Fibroblast of skin of left quadriceps (primary cell): ENCODE measurements at places on chromosomes 16 and 17.

DNA sequence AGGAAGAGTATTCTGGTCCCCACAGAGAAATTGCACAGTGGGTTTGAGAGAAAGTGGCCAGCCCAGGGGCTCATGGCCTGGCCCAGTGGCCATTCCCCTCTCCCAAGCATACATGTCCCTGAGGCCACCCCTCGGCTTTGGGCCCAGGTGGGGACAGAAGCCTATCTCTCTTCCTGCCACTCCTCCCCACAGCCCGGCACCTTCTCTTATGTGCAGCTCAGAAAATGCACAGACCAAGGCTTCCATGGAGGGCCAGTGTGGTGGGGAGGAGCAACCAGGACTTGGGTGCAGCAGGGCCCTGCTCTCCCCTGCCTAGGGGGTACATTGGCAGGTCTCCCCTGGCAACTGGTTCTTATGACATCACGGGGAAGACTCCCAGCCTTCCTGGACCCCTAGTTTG lies at the start of gene C16orf90:
Gene C16orf90 (minus strand): TSS at position 314 of the 400 bp plus-strand sequence. CDS start 68 bp downstream, at position 246.
- no peak for DNase-seq

GRCh38 chr17:46027976-46028325 lies 28.9 kb downstream of the STH start:
- no peak for DNase-seq

- DNase-seq = no peak
These were observed 33.1 kb downstream of the TRPV2 start for GRCh38 chr17:16448490-16448889.

GRCh38 chr17:77366558-77367245 lies 225.9 kb downstream of the SEC14L1 start:
- DNase-seq = no peak

- DNase-seq = no peak
These were observed 3.0 kb downstream of the TP53I13 start for GRCh38 chr17:29571486-29571882.

DNA sequence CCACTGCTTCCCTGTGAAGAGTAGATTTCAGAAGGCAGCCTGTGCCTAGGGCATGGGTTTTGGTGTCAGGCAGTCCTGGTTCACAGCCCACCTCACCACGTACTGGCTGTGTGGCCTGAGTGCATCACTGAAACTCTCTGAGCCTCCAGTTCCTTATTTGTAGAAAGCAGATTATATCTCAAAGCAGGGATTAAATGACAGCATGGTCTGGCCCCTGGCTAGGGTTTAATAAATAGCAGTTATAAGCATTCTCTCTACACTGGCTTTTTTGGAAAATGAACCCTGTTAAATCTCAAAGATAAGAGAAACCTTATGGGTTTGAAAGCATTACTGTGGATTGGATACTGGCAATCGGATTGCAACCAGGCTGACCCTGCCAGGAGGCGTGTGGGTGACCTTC lies 2.9 kb upstream of the MT1M start:
- DNase-seq = no peak

- peak; percentile 63 for DNase-seq
These were observed 1.4 kb downstream of the GLTPD2 start for GRCh38 chr17:4789951-4790704.

DNA sequence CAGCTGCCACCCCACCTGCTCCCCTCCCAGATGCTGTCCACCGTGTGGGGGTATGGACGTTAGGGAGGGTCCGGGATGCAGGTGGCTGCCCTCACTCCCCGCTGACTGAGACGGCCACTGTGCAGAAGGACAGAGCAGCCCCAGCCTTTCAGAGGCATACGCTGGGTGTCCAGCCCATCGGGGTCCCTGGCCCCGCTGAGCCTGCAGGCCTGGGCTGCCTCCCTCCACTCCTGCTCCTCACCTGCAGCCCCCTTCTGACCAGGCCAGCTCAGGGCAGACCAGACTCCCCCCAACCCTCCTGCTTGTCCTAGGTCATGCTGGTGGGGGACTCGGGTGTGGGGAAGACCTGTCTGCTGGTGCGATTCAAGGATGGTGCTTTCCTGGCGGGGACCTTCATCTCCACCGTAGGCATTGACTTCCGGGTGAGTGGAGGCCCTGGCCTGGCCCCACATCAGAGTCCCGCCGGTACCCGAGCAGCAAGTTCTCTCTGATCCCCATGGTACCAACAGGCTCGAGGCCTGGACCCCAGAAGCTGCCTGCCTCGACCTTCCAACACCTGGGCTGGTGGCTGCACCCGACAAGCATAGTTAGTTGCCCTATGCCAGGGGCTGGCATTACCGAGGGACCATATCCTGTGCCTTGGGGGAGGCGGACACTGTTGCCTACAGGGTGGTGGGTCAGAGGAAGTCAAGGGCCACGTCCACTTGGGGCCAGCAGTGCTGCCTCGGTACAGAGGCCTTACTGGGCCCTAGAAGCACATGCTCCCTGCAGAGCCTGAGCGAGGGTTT lies 1.4 kb downstream of the RAB26 start:
- no peak for DNase-seq

DNA sequence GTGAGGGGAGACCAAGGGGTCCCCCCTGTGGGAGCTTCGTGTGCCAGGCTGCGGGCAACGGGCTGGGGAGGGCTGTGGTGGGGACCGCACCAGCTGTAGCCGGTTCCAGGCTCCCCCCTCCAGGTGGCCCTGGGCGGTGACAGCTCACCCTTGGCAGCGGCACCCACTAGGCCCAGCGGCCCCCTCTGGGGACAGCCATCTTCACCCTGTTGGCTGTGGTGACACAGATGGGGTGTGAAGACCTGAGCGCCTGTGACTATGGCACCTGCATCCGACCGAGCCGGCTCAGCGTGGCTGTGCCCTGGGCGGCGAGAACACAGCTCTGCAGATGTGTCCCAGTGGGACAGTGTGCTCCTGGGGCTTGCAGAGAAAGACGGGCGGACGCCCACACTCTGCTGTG lies 1.1 kb upstream of the C1QTNF8 start:
- DNase-seq = no peak

DNA sequence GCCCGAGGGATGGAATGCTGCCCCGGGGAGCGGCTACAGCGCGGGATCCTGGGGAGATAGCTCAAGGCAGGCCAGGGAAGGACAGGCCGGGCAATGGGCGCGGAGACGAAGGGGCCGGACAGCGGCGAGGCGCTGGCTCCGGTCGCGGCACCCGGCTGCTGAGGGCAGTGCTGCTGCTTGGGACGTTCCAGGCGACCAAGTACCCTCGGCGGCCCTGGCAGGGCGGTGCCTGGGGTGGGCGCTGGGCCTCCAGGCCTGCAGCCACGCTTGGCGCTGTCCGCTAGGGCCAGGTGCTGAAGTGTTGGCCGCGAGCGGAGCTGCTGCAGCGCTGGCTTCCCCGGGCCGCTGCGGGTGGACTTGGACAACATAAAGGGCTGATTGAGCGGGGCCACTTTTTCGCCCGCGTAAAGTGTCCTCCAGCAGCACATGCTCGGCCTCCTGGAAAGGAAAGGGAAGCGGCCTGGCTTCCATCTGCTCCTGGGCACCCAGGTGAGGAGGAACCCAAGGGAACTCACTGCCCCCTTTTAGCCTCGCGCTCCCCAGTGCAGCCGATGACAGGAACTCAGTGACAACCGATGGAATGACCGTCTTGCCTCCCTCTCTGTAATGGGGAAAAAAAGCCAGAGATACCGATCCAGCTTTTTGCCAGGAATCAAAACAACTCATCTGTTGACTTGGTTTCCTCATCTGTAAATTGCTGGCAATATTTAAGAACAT lies 23.7 kb downstream of the CLEC3A start:
- DNase-seq = peak; percentile 17

- no peak for DNase-seq
These were observed 45.8 kb upstream of the CDRT4 start for GRCh38 chr17:15513058-15513791.

DNA sequence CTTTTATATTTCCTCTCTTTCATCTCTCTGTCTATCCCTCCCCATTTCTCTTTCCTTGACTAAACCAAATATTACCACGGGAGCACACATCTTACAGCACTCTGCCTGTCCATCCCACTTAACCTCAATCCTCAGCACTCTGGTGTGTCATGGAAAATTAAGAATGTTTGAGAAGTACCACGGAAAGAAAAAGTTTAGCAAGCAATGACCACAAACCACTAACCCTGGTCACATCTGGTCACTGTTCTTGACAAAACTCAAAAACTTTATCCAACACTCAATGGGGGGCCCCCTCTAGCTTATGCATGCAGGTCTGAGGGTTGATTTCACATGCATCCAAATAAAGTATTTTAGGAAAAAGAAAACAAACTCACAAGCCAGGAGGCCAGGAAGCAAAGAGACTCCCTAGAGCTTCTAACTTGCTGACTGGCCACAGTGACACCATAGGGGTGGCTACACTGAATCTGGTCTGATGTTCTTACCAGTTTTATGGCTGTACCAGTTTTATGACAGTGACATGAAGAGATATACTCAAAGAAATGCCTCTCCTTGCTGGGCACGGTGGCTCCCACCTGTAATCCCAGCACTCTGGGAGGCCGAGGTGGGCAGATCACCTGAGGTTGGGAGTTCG lies 229.2 kb downstream of the STX8 start:
- DNase-seq = no peak

GRCh38 chr17:27609611-27610303 lies 21.2 kb upstream of the LGALS9 start:
- DNase-seq = no peak

GRCh38 chr16:85861095-85861825 lies 37.7 kb upstream of the IRF8 start:
- DNase-seq = no peak

GRCh38 chr17:74252211-74252610 lies 21.8 kb upstream of the DNAI2 start:
- DNase-seq = no peak

GRCh38 chr16:79601931-79602627 lies 1.5 kb upstream of the MAF start:
- DNase-seq = peak; percentile 54

- DNase-seq = peak; percentile 51
These were observed 9.4 kb upstream of the TOM1L1 start for GRCh38 chr17:54891176-54891821.

DNA sequence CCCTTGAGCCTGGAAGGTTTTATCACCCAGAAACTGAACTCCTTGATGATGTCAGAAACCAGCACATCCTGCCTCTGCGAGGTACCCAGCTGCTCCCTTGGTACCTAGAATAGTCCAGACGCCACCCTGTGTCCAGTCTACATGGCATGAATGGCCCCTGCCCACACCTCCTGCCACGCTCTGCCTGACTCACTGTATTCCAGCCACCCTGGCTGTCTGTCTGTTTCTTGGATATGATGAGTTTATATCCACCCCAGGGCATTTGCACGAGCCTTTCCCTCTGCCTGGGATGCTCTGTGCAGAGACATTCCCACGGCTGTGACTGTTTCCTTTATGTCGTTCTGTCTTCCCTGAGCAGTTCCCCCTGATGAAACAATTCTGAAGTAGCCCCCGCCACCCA lies 68.7 kb downstream of the CRISPLD2 start:
- DNase-seq = no peak

DNA sequence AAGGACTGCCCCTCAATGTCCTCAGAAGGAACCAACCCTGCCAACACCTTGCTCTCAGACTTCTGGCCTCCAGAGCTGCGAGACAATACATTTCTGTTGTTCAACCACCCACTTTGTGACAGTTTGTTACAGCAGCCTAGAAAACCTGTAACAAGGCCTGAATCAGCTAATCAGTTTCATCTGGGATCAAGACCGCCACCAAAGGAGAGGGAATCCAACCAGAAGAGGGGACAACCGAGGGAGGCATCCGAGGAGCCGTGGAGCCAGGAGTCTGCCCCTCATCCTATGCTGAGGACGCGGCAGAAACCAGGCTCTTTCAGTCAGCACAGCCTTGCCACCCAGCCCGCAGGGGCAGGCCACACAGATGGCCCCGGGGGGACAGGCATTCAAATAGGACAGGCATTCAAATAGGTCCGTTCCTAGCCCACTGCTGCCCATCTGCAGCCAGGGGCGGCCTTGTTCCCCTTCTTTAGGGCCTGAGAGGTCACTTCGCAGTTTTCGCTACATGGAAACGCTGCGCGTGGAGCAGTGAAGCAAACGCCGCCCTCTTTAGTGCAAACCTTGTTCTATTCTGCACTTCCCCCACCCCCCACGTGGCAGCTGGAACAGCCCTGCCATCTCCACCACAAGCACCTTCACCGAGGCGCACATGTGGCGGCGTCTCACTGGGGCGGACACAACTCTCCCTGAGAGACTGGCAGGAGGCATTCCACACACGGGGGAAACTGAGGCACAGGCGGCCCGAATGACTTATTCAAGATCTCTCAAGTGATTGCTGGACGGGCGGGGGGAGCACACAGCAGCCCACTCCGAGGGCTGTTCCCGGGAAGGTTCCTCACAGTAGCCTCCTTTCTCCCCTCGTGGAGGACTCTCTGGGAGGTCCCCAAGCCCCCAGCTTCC lies 26.7 kb downstream of the FA2H start:
- no peak for DNase-seq

GRCh38 chr17:48569674-48570324 lies 8.4 kb downstream of the HOXB4 start:
- DNase-seq = no peak

DNA sequence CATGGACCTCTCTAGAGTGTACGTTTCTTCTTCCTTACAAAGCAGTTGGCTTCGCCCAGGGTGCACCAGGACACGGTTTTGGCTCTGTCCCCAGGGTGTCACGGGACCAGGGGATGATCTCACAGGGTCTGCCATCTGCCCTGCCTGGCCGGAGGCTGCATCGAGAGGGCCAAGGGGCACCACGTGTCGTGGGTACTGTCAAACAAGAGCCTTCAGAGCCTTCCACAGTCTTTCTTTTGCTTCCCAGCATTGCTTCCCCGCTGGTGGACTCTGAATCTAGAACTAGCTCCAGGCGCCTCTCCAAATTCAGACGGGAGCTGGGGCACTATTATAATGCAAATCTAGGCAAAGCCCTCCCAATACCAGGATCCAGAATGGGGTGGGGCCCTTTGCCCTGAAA lies 47.9 kb downstream of the MAPT start:
- DNase-seq = no peak

DNA sequence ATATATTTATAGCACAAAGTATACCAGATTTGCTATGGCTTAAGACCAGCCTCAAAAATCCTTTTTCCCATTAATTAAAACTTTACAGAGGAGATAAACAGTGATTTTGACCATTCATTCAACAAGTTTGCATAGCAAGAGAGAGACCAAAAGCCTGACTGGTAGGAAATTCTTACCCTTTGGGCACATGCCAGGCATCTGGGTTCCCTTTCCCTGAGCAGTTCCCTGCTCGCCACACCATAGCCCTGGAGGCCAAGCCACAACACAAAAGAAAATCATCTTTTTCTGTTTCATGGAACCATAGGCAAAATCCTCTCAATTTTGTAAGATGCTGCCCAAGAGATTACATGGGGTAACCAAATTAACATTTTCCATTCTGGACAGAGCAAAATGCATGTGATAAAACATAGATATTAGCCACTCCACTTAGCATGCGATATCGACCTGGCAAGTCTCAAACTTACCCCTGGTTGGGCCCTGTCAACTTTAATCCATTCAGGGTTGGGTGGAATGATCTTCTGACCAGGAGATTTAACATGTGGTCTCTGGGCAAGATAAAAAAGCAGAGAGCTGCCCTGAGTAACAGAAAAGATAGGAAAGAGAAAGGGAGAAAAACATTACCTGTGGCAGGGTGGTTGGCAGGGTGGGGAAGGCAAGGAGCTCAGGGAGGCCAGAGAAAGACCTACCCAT lies 57.6 kb upstream of the B4GALNT2 start:
- no peak for DNase-seq

- no peak for DNase-seq
These were observed 203.4 kb downstream of the CCDC182 start for GRCh38 chr17:57541472-57542394.
